ENCODE measurements at places on chromosomes 4 and X.

DNA sequence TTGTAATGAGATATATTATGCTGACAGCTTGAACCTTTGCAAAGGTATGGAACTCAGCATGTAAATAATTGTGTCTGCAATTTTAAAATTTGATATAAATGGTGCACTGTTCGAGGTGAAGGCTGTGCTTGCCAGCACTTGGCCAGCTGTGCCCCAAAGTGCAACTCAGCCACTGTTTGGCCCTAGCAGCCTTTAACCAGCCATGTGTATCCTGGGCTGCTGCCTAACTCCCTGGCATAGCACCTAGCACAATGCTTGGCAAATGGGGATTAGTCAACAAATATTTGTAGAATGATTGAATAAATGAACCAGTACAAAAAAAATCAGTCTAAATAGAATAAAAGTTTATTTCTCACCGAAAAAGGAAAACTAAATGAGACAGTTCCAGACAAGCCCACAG lies 83.8 kb upstream of the ZIC3 start:
- DNase-seq = no peak

DNA sequence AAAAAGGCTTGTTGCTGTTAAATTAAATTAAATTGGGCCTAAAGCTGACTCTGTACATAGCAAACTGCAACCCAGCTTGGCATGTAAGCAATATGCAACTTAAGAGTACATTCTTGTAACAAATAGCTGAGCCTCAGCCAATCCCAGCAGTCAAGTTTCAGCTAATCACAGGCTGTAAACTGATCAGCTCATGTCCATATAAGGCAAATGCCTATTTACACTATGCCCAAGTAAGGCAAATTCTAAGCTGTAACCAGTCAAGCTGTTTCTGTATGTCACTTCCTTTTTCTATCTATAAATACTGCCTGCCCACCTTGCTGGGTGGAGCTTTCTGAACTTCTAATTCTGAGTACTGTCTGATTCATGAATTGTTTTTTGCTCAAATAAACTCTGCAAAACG lies 429.1 kb upstream of the FTHL17 start:
- no peak for DNase-seq

- no peak for DNase-seq
Measured at GRCh38 chrX:134646691-134647090, 11.6 kb downstream of the PLAC1 start.

GRCh38 chrX:10507181-10507580 lies 113.2 kb downstream of the MID1 start:
- DNase-seq = no peak

GRCh38 chrX:100731441-100732281 lies at the start of gene SYTL4:
SYTL4 (minus strand) TSS chrX:100732121; CDS start chrX:100702037, 30,084 bp downstream.
- no peak for DNase-seq
